Left cardiac atrium (tissue), 4 donors: ENCODE measurements at places on chromosomes 2 and 18. TPM values are rescaled to one million over a fixed set of nuclear protein-coding genes. Genes with fewer than 3 reads are reported as not detected.
A peak's percentile ranks its signal among the peaks of the same experiment; 100 is the strongest.

DNA sequence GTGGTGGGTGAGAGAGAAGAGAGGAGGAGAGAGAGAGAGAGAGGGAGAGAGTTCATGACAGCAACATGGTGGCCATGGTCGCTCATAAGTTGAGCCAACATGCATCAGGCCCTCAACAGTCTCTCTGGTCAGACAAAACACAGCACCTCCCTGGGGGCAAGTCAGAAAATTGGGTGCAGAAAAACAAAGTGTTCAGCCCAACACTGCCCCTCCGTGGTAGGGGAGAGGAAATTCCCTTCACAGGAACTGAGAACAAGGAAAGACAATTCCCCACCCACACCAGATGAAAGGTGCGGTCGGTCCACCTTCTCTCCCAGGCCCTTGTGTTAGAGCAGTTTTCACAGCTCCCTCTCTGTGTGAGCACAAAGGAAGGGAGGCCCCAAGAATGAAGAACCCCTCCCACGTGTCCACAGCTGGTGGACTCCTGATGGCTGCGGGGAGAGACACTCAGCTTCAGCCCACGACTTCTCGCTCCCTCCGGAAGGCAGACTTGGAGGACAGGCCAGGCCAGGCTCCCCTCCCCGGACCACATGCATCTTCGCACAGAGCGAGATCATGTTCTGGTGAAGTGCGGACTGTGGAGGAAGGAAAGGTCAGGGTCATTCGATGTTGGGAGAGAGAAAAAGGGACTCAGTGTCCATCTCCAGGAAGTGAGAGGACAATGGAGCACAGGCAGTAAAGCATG, 181.7 kb downstream of the ANAPC1 start:
- DNase-seq = peak; percentile 39

Gene PLEKHM3
- 8.2 TPM for total RNA-seq

Gene C2orf15
- total RNA-seq = not detected

- no peak for DNase-seq
Measured at GRCh38 chr2:47249157-47249900, 94.2 kb upstream of the STPG4 start.

- no peak for DNase-seq
Measured at GRCh38 chr2:104584393-104584792, 269.5 kb upstream of the POU3F3 start.

DNA sequence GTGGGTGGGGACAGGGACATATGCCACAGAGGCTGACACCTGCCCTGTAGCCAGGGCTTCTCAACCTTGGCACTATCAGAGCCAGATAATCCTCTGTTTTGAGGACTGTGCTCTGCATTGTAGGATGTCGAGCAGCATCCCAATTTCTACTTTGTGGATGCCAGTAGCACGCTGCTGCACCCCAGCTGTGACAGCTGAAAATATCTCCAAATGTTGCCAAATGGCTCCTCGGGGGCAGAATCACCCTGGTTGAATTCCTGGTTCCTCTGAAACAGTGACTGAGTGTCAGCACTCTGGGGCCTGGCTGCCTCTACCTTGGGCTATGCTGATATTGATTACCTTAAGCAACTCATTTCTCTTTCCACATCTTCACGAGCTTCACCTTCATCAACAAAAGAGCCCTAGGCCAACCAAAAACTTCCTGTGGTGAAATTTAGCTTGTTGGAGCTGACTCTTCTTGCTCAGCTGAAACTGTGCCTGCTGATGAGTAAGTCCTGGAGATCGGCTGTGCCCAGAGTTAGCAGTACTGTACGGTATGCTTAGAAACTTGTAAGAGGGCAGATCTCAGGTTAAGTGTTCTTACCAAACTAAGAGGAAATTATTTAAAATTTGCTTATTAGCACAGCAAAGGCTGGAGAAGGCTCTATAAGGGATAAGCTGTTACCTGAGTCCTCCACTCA, 138.1 kb downstream of the SEPTIN10 start:
- DNase-seq = no peak
